ENCODE measurements at places on chromosomes 11 and 22. TPM values are rescaled to one million over a fixed set of nuclear protein-coding genes. Genes with fewer than 3 reads are reported as not detected.

DNA sequence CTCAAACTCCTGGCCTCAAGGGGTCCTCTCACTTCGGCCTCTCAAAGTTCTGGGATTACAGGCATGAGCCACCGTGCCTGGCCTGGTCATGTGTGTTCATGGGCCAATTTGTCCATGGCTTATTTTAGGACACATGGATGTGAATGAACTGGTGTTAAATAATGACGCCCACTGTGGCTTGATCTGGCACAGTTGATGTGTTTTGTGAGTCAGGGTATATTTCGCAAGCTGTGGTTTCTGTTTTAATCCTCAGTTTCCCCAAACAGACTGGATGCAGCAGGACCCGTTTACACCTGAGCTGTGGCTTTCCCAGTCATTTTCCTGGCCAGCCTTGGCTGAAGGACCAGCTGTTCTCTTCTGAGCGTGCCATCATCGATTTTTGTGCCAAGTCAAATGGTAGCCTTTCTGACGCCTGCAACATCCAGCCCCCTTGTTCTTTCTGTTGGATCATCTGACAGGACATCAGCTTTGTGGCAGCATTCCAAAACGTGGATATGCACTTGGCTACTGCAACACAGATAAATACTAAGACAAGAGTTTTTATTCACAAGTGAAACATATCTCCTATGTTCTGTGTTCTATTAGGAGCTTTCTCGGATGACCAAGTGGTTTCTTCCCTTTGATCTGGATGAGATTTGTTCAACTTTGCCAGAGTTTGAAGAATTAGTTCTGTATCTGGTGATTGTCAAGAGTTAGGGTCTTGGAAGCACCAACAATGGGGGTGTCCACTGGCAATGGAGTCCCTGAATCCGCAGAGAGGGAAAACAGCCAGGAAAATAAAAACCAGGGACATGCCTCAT, 40.0 kb upstream of the SEPTIN5 start:
- no peak for DNase-seq

- DNase-seq: no peak
Observed at GRCh38 chr11:94581926-94582325, 14.8 kb downstream of the PIWIL4 start.

- DNase-seq: no peak
Observed at GRCh38 chr11:10379426-10379825, 74.6 kb downstream of the ADM start.

DNA sequence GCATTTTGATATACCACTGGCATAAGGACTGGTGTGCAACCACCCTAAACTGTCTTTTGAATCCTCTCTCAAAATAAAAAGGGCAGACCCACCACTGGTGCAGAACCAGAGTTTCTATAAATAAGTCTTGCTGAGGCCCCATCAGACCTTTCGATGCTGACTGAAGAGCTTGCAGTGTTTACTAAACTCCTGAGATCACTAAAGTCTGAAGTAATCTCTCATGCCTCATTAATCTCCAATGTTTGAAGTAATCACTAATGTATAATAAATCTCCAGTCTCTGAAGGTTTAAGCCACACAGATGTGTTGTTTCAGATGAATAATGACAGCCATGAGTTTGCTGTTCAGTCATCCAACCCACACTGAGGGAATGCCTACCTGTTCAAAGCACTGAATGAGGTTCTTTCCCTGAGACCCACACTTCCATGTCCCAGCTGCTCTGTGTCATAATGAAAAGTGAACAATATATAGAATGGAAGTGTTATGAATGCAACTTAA, 50.6 kb upstream of the DEUP1 start:
- no peak for DNase-seq

GRCh38 chr11:131499199-131499598, 128.8 kb downstream of the NTM start:
- no peak for DNase-seq

DNA sequence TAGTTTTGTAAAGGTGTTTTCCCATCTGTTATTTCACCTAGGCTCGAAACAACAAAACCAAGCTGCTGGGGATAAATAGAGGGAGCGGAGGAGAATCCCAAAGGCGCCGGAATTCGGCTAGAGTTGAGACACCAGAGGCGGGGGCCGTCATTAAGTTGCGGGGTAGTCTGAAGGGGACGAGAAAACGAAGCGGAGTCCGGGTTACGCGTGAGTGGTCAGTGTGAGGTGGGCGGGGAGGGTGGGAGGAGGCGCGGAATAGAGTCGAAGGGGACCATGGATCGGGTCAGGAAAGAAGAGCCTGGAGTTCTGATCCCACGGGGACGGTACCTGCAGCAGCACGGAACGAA, 361 bp downstream of the SRPRA start:
- no peak for DNase-seq

DNA sequence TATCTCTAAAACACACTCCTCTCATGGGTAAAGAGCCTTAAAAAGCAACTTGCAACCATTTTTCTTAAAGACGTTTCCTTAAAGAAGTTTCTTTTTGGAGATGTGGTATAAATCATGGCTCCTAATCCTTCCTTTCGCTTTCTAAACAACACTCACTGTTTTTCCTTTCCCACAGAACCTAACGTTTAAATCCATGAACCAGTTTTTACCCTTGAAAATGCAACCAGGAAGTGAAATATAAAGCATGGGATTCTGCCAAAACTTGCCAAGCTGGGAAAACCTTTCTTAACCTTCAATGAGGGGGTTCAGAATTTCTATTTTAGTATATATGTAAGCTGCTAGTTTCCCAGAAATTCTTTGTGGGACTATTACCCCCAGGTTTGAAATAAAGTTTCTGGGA, 8.6 kb downstream of the PLEKHA7 start:
- DNase-seq: no peak

DNA sequence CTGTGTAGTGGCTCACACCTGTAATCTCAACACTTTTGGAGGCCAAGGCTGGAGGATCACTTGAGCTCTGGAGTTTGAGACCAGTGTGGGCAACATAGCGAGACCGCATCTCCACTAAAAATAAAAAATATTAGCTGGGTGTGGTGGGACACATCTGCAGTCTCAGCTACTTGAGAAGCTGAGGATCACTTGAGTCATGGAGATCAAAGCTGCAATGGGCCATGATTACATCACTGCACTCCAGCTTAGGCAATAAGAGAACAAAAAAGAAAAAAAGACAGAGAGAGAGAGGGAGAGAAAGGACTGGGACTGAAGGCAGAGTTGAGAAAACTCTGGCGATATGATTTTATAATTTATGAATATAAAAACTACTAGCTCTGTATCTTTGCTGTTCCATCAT, 473.1 kb downstream of the LRRC4C start:
- no peak for DNase-seq

DNA sequence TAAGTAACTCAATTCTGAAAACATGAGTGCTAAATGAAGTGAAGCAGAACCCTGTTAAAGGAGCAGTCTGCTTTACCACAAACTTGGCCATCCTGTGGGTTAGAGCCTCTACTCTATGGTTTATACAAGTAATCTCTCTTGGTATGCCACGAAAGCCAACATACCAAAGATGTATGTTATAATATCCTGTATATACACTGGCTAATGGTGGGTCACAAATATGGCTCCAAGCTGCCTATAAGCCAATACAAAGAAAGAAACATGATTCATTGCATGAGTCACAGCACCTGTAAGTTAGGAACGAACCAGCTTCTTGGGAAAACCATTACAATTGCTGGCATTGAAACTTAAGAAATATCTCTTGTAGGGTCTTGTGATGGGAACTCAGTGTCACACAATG, 16.1 kb downstream of the XRRA1 start:
- no peak for DNase-seq

DNA sequence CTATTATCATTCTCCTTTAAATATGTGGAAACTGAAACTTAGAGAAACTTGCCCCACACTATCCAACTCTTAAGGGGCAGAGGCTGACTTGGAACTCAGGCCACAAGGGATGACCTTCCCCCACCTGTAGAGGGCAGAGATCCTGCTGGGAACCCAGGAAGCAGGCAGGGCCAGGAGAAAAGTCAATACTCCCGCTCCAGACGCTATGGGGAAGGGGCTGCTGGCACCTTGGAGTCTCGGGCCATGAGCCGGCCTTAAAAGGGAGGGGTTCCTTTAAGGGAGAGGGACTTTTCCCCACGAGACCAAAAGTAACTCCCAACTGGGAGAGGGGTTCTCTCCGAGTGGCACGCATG, 620 bp upstream of the ANO5 start:
- DNase-seq: peak; percentile 42

DNA sequence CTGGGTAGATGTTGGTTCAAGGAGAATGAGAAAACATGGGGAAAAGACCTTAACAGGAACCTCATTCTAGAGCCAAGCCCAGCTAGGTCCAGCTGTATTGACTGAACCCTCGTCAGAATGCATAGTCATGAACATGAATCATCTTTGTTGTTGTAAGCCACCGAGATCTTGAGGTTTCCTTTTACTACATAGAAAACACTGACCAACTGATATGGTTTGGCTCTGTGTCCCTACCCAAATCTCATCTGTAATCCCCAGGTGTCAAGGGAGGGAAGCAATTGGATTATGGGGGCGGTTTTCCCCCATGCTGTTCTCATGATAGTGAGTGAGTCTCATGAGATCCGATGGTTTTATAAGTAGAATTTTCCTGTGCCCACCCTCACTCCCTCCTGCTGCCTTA, 19.4 kb upstream of the PHOX2A start:
- no peak for DNase-seq

- DNase-seq: no peak
Observed at GRCh38 chr11:128042290-128042751, 545.0 kb downstream of the ETS1 start.

DNA sequence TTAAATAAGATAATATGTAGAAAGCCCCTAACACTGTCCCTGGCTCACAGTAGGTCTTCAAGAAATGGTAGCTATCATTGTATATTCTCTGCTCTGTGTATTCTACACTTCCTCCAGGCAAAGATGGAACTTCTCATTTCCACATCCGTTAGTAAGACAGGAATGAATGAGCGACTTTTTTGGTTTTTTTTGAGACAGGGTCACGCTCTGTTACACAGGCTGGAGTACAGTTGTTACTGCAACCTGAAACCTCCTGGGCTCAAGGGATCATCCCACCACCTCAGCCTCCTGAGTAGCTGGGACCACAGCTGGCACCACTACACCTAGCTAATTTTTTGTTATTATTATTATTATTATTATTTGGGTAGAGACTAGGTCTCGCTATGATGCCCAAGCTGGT, 2.3 kb upstream of the CLPB start:
- no peak for DNase-seq

GRCh38 chr11:6258571-6259081, 1.0 kb upstream of the CCKBR start:
- no peak for DNase-seq

The SYT8 gene
- 159 TPM for total RNA-seq

The CCDC87 gene
- 0.55 TPM for total RNA-seq

The RASL10A gene
- 5.3 TPM for total RNA-seq

The CABP4 gene
- 2.8 TPM for total RNA-seq

The CATSPER1 gene
- not detected for total RNA-seq

The MS4A15 gene
- not detected for total RNA-seq

The ZNF214 gene
- total RNA-seq: 4.3 TPM

The PRR33 gene
- not detected for total RNA-seq

The YPEL1 gene
- 1.7 TPM for total RNA-seq

Measured in ureter (tissue), 1 donor.